ENCODE measurements at places on chromosomes 11 and 22.

- DNase-seq: no peak
Observed at GRCh38 chr22:24217384-24217783, 27.5 kb downstream of the GGT5 start.

- no peak for DNase-seq
Observed at GRCh38 chr22:49594078-49594477, 233.6 kb downstream of the BRD1 start.

- no peak for DNase-seq
Observed at GRCh38 chr11:107669893-107670601, 41.8 kb downstream of the SLN start.

GRCh38 chr22:27517361-27518155 lies 284.0 kb downstream of the MN1 start:
- no peak for DNase-seq

DNA sequence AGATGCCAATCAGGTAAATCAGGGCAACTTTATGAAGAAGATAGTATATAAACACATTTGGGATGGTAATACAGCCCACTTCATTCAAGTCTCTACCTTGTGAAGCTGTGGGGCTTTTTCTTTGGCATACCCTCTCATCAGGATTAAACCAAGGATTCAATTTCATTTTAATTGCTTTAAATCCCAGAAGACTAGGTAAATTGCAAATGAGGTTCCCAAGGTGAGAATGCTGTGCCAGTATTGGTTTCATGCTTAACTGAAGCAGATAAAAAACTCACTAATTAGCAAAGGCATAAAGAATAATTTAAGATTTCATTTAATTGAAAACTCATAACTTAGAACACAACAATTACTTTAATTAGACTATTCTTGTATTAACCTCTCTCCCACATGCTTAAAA lies 1218.1 kb downstream of the FAM181B start:
- DNase-seq: no peak

- DNase-seq: no peak
Observed at GRCh38 chr11:62726156-62726914, 922 bp downstream of the HNRNPUL2 start.

- DNase-seq: no peak
Observed at GRCh38 chr11:68028802-68029545, 1.5 kb upstream of the NDUFS8 start.

DNA sequence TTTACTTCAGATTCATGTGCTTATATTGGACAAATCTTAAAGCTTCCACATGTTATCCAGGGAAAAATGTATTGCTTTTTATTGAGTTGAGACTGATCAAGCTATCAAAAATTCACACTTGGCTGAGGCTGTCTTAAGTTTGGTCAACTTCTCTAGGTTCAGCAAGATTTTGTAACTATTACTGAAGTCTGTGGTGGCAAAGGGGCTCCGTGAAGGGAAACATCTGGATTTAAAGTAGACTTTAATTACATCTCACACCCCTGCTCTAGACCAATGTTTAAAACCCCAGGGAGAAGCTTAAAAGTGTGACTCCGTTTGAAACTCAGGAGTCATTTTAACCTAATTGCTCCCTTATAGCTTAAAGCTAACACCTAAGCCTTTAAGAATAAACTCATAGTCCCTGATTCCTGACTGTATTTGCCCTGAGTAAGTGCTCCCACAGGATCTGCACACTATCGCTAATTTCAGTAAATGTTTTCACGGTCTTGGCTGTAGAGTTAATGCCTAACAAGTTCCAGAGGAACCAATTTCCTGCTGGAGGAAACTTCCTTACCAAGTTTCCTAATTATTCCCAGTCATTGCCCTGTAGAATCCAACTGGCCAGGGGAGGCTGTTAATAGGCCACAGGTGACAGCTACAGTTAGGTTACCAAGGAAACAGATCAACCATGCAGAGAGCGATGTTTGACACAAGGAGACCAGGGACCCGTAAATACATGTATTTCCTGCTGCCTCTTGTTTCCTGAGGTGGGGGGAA lies 40.5 kb downstream of the OR10A6 start:
- no peak for DNase-seq

GRCh38 chr22:23061471-23062280 lies 8.6 kb upstream of the GNAZ start:
- DNase-seq: no peak

All from retinal pigment epithelial cell (primary cell).